ENCODE measurements at places on chromosomes 2 and 18. TPM values are rescaled to one million over a fixed set of nuclear protein-coding genes. Genes with fewer than 3 reads are reported as not detected.

Gene MC2R
- polyA plus RNA-seq, result 0.01 TPM

Gene KIF1A
- polyA plus RNA-seq, result 7.7 TPM

Gene VWC2L
- polyA plus RNA-seq, result not detected

Gene DOK6
- polyA plus RNA-seq, result 0.63 TPM

Gene LBX2
- polyA plus RNA-seq, result 5.8 TPM

Gene CD8B
- polyA plus RNA-seq, result 56.0 TPM

DNA sequence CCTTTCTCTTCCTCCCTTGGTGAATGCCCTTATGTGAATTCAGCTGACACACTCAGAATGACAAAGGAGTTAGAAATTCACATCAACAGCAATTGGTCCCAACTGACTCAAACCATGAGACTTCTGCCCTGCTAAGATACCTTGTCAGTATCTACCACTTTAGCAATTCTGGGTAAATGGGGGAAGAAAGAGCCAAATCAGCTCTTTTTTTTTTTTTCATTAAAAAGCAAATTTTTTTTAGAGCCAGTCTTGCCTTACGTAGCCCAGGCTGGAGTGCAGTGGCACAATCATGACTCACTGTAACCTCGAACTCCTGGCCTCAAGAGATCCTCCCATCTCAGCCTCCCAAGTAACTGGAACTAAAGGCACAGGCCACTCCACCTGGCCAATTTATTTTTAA, 1.7 kb upstream of the PPP4R1 start:
- H3K36me3 ChIP-seq, result peaks cover 3% of the 10 kb centered on the region
- no peak for DNase-seq
- H3K4me1 ChIP-seq, result peaks cover 11% of the 10 kb centered on the region
- no peaks in the 10 kb centered on the region for H3K27me3 ChIP-seq

DNA sequence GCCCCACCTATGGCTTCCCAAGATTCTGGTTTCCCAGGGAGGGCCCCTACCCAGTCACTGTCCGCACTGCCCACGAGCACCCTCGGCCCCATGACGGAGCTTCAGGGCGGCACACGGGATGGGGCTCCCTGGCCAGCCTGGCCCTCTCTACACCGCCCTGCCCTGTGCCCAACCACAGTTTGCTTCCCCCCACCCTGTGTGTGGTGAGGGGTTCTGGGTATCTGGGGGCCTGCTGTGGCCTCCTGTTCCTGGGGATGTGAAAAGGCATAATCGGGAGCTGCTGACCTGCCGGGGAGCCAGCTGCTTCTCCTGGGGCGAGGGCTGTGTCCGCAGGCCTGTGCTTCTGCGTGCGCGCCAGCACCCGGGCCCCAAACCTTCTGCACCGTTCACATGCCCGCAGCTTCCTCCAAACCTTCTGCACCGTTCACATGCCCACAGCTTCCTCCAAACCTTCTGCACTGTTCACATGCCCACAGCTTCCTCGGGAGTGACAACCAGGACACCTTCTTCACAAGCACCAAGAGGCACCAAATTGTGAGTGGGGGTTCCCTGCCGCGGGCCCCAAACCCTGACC, 12.4 kb downstream of the ANO7 start:
- H3K4me1 ChIP-seq, result no peaks in the 10 kb centered on the region
- H3K27me3 ChIP-seq, result no peaks in the 10 kb centered on the region
- no peaks in the 10 kb centered on the region for H3K36me3 ChIP-seq
- no peak for DNase-seq
- H3K27ac ChIP-seq, result no peak overlapping the region

DNA sequence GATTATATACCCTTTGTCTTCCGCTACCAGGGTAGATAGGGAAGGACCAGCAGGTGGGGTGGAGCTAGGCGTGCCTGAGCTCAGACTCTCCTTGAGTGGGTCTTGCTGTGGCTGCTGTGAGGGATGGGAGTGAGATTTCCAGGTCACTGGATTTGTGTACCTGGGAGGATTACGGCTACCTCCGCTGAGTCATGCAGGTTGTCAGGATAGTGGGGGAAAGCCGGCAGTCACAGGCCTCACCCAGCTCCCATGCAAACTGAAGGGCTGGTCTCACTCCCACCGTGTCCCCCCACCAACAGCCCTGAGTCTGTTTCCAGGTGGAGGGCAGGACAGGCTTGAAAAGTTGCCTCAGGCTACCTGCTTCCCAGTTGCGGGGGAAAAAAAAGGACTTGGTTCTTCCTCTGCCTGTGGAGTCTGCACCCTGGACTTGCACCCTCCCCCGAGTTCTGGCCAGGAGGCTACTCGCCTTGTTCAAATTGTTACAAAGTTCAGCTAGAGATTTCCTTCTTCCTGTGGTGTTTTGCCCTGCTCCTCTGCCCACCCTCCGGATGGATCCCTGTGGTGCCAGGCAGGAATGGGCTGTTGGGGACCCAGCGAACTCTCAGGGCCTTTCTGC, 268.3 kb downstream of the VAPA start:
- H3K4me1 ChIP-seq, result no peaks in the 10 kb centered on the region
- peak; percentile 59 for DNase-seq
- no peaks in the 10 kb centered on the region for H3K27me3 ChIP-seq
- no peak overlapping the region for H3K27ac ChIP-seq

DNA sequence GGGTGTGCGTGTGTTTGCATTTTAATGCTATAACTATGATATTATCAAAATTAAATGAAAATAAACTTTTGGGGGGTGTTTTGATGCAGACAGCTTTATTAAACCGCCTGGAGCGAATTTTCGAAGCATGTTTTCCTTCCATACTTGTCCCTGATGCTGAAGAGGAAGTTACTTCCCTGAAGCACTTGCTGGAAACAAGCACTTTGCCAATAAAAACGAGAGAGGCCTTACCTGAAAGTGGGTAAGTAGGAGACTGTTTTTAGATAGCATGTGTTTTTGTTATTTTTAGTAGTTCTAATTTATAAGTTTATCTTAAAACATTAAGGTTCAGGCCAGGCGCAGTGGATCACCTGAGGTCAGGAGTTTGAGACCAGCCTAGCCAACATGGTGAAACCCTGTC, 43.3 kb downstream of the AFTPH start:
- no peak overlapping the region for H3K4me3 ChIP-seq
- peaks cover 4% of the 10 kb centered on the region for H3K36me3 ChIP-seq
- no peaks in the 10 kb centered on the region for H3K4me1 ChIP-seq

- H3K4me1 ChIP-seq, result no peaks in the 10 kb centered on the region
- H3K27me3 ChIP-seq, result no peaks in the 10 kb centered on the region
- H3K36me3 ChIP-seq, result peaks cover 2% of the 10 kb centered on the region
These were observed 59.4 kb downstream of the CUL3 start for GRCh38 chr2:224525774-224526173.

DNA sequence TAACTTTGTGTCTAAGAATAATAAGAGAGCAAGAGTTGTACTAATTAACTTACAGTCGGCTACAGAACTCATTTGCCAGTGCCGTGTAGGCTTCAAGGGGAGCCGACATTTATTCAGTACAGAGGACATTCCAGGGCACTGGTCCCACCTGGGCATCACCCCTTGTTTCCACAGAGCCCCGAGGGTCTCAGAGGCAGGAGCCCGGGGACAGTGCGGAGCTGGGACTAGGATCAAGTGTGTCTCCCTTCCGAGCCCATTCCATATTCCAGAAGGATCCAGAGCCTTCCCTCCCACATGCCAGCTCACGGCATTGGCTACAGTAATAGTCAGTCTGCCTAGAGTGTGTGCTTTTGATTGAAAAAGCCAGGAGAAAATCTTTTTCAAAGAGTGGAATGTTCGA, 71.5 kb upstream of the CTDP1 start:
- no peak overlapping the region for H3K4me3 ChIP-seq
- no peak overlapping the region for H3K27ac ChIP-seq
- H3K27me3 ChIP-seq, result no peaks in the 10 kb centered on the region
- DNase-seq, result no peak

DNA sequence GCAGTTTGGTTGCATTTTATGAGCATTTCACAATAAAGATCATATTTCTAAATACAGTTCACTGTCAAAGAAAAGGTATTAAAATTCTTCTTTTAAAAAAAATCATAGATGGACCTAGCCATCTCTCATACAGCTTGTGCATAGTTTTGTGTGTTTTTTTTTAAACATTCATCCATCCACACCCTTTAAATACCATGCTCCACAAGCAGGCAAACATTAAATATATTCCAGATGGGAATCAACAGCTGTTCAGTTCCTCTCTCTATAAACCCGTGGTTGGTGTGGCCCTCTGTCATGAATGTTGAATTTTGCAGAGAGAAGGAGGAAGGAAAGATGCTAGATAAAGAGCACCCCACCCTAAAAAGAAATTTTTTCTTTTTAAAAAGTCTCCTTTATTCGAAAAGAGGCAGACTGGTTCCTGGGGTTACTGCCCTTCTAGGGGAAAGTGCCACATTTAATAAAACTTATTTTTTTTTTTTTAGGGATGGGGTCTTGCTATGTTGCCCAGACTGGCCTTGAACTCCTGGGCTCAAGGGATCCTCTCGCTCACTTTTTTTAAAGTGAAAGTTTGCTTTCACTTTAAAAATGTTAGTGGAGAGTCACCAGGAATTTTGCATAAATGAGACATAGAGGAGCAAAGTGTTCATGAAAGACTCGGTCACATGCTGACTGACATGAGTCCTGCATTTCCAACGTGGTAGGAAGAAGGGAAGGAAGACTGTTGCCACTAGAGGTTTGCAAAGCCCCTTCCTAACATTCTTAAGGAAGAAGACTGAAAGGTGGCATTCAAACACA, 73.9 kb upstream of the LMAN1 start:
- H3K4me1 ChIP-seq, result no peaks in the 10 kb centered on the region
- H3K36me3 ChIP-seq, result no peaks in the 10 kb centered on the region
- H3K27ac ChIP-seq, result no peak overlapping the region
- no peaks in the 10 kb centered on the region for H3K27me3 ChIP-seq
- H3K4me3 ChIP-seq, result no peak overlapping the region

- no peak overlapping the region for H3K4me3 ChIP-seq
- no peak for DNase-seq
- no peaks in the 10 kb centered on the region for H3K27me3 ChIP-seq
- no peaks in the 10 kb centered on the region for H3K36me3 ChIP-seq
These were observed 165.7 kb downstream of the TMX3 start for GRCh38 chr18:68548904-68549870.

- no peak overlapping the region for H3K4me3 ChIP-seq
- no peaks in the 10 kb centered on the region for H3K4me1 ChIP-seq
- H3K27me3 ChIP-seq, result no peaks in the 10 kb centered on the region
- H3K27ac ChIP-seq, result no peak overlapping the region
- H3K36me3 ChIP-seq, result peaks cover 2% of the 10 kb centered on the region
- no peak for DNase-seq
These were observed 53.5 kb downstream of the HNRNPLL start for GRCh38 chr2:38549071-38549704.

- H3K36me3 ChIP-seq, result peaks cover 56% of the 10 kb centered on the region
- no peak overlapping the region for H3K4me3 ChIP-seq
- no peaks in the 10 kb centered on the region for H3K4me1 ChIP-seq
These were observed 35.3 kb downstream of the SLC66A2 start for GRCh38 chr18:79916128-79916494.

DNA sequence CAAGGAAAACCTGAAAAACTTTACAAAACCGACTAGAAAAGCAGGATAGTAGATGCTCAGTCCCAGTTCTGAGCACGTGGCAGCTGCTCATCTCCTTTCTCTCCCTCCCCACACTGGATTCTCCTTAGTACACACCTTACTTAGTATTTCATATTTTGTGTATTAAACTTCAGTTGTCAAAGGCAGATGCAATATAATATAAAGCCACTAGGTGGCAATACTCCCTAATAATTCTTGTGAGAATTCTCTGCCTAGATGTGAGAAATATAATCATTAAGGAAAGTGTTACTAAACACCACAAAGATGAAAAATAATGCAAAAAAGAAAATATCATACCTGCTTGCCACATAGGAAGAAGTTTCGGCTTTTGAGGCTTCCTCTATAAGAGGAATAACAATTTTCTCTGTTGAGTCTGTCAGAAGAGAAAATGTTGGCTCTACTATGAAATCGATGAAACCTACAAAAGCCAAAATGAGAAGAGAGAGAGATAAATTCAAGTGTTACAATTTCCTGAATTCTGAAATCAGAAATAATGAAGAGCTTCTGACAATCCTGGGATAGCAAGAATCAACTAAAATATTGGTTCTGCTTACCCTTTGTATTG, 200.6 kb downstream of the PPP1R1C start:
- no peak overlapping the region for H3K27ac ChIP-seq
- H3K27me3 ChIP-seq, result no peaks in the 10 kb centered on the region
- peak; percentile 59 for DNase-seq
- no peaks in the 10 kb centered on the region for H3K4me1 ChIP-seq
- no peak overlapping the region for H3K4me3 ChIP-seq
- peaks cover 2% of the 10 kb centered on the region for H3K36me3 ChIP-seq

DNA sequence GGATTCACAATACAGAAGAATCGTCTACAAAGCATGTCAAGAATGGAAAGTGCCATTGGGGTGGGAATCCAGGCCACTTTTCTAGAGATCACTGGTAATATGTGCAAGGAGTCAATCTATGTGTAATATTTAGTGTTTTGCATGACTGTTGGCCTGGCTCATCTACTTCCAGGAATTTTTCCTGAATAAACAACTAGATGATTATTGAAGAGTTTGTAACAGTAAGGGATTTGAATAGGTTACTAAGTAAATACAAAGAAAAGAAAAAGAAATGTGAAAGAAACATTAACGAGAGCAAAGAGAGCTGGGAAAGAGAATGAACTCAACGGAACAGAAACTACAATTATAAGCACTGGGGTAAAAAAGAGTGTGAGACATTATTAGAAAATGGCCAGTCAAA, 406.0 kb downstream of the TGIF1 start:
- H3K4me3 ChIP-seq, result no peak overlapping the region
- H3K27me3 ChIP-seq, result no peaks in the 10 kb centered on the region
- no peak for DNase-seq
- no peak overlapping the region for H3K27ac ChIP-seq
- H3K4me1 ChIP-seq, result no peaks in the 10 kb centered on the region

DNA sequence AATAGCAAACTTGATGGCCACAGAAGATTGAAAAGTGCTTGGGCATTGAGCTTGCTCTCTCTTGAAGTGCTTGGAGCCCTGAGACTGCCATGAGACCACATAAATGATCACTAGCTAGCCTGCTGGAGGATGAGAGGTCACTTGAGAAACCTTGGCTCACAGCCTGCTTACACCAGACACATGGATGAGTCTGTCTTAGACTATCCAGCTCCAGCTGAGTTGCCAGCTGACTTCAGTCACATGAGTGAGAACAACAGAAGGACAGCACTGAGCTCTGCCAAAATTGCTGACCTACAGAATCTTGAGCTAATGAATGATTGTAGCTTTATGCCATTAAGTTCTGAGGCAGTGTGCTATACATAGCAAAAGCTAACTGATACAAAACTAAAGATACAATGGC, 18.1 kb downstream of the NABP1 start:
- H3K4me1 ChIP-seq, result peaks cover 5% of the 10 kb centered on the region
- no peaks in the 10 kb centered on the region for H3K27me3 ChIP-seq
- H3K36me3 ChIP-seq, result no peaks in the 10 kb centered on the region
- no peak overlapping the region for H3K27ac ChIP-seq
- H3K4me3 ChIP-seq, result no peak overlapping the region

- no peak overlapping the region for H3K4me3 ChIP-seq
- H3K27me3 ChIP-seq, result peaks cover 29% of the 10 kb centered on the region
These were observed 2.3 kb upstream of the HOXD10 start for GRCh38 chr2:176114120-176114929.

- H3K36me3 ChIP-seq, result no peaks in the 10 kb centered on the region
- no peak overlapping the region for H3K4me3 ChIP-seq
- no peak for DNase-seq
- H3K4me1 ChIP-seq, result no peaks in the 10 kb centered on the region
- no peak overlapping the region for H3K27ac ChIP-seq
These were observed 1669.3 kb downstream of the SUCLG1 start for GRCh38 chr2:82789851-82790205.

- H3K4me3 ChIP-seq, result no peak overlapping the region
- H3K27ac ChIP-seq, result no peak overlapping the region
- no peaks in the 10 kb centered on the region for H3K27me3 ChIP-seq
These were observed 38.4 kb downstream of the ABCB11 start for GRCh38 chr2:168992591-168993349.
